ENCODE measurements at places on chromosomes 4 and X.

GRCh38 chrX:96563646-96564045 lies 121.0 kb upstream of the DIAPH2 start:
- DNase-seq, result peak; percentile 73

- no peak for DNase-seq
Measured at GRCh38 chr4:4759232-4759631, 100.2 kb upstream of the MSX1 start.

DNA sequence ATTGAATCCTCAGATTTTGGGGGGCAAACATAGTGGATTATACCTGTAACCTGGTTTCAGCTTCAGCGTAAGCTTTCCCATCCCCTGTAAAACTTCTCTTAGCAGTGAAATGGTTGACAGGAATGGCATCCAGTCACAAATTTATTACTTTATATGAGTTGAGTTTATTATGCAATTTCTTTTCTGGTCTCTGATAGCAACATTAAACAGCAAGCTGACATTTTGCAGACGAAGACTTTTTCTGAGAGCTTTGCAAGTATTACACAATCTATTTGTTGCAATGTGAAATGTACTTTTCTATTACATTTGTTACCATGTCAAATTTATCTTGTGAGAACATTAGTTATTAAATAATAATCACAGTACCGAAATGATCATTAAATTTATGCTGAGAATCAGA lies 60.6 kb downstream of the GSPT2 start:
- DNase-seq, result peak; percentile 3

DNA sequence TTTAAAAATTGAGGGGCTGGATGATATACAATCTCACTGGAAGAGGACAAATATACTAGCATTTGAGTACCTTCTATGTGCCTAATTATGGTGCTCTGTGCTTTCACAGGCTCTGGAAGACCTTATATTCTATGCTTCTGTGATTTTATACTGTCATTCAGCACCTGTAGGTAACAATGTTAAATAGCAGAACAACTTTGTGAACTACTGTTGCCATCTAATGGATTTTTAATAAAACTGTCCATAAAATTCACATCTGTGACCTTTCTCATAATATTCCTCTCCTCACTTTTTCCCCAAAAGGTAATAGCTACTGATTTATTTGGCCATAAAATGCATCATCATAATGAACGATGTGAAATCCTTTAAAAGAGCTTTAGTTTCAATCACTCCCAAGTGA lies 21.9 kb downstream of the POU3F4 start:
- DNase-seq, result no peak

GRCh38 chr4:10619220-10619619 lies 65.3 kb downstream of the CLNK start:
- DNase-seq, result peak; percentile 64

- DNase-seq, result no peak
Measured at GRCh38 chr4:10095296-10095991, 21.2 kb downstream of the WDR1 start.

DNA sequence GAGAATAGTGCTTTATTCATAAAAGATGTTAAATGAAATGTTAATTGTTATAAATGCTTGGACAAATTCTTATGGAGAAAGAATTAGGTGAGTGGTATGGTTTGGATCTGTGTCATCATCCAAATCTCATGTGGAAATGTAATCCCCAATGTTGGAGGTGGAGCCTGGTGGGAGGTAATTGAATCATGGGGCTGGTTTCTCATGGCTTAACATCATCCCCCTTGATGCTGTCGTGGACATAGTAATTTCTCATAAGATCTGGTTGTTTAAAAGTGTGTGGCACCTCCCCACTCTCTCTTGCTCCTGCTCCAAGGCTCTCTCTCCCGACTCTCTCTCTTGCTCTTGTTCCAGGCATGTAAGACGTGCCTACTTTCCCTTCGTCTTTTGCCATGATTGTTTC lies 22.5 kb downstream of the GYPE start:
- DNase-seq, result no peak

- DNase-seq, result no peak
Measured at GRCh38 chrX:15050395-15050794, 177.2 kb downstream of the MOSPD2 start.

GRCh38 chrX:43224496-43224895 lies 431.6 kb upstream of the MAOA start:
- no peak for DNase-seq

GRCh38 chr4:75723163-75724065 lies 963 bp upstream of the USO1 start:
- DNase-seq, result peak; percentile 51

- peak; percentile 63 for DNase-seq
Measured at GRCh38 chr4:147480891-147481576, at the start of gene EDNRA. TSS of gene EDNRA (plus strand) at chr4:147481097. CDS start at chr4:147485682, 4,585 bp downstream.

- no peak for DNase-seq
Measured at GRCh38 chr4:9969526-9970398, 51.5 kb downstream of the SLC2A9 start.

DNA sequence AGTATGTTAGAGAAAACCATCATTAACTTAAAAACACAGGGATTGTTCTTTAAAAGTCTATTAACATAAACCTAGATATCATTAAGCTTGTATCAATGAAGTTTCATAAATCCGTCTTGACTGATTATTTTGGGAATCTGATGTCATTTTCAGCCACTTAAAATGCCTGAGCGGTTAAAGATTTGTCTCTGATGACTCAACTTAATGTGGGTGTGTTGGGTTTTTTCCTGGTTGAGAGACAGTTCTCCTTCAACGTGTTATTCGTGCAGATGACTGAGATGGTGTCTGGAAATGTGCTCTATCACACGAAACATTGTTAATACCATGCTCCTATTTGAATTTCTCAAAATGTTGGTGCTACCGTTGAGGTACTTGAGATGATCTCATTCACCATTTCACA lies 227.3 kb upstream of the TENM3 start:
- peak; percentile 31 for DNase-seq

DNA sequence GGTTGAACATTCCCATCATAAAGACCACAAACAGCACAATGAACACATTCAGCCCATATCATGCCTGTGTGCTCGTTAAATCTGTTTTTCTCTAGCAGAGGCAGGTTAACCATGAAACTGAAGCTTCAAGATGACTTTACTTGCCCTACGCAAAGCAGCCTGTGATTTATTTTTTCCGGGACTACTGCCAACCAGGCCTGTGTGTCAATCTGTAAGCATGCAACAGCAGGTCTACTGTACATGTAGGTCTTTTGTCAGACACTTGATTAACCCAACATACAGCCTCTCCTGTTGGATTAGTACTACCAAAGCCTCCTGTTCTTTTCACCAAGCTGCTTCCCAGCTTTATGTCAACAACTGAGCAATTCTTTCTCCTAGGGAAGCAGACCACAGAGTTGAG lies 85.5 kb upstream of the ACSL1 start:
- peak; percentile 90 for DNase-seq

GRCh38 chr4:1472911-1473518 lies 66.8 kb upstream of the NKX1-1 start:
- no peak for DNase-seq

DNA sequence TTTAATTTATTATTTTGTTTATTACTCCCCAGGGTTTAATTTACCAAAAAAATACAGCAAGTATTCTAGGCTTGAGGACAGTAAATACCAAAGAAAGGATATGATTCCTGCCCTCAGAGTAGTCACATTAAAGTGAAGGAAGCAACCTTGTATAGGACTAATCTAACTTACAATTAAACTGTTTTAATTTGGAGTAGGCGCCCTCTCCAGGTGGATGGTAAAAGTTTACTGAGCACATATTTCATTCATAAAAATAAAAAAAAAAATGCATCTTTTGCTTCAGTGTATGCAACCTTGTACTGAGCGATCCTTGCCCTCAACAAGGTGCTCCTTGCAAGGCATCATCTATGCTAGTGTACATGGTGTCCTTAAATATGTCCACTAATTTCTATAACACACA lies 72.0 kb upstream of the MAGEB16 start:
- DNase-seq, result peak; percentile 10

- DNase-seq, result peak; percentile 15
Measured at GRCh38 chr4:152605641-152606335, 69.9 kb upstream of the FBXW7 start.

DNA sequence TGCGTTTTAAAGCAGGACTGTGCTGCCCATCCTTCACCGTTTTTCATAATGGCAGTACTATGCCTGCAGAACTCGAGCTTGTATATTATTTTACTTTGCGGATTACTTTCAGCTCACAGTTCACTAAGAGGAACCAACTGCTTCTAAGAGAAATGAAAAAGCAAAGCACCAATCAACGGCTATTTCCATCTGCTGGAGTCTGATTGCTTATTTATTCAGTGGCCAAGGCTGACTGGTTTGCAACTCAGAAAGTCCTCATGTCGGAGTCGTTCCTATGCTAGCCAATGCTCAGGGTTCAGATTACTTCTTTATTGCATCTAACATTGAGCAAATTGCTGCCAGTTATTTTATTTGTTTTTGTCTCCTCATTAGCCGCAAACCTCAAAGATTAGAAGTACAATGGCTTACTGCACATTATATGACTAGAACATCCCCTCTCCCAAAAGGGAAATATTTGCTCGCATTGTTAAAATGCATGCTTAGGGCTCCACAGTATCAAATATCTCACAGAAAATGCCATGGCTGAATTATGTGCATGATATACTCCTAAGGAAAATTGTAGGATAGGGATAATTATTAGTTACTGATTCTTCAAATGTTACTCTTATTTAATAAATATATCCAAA lies 1628.2 kb upstream of the ADGRL3 start:
- no peak for DNase-seq

- no peak for DNase-seq
Measured at GRCh38 chr4:4693755-4694295, 152.0 kb upstream of the STX18 start.

DNA sequence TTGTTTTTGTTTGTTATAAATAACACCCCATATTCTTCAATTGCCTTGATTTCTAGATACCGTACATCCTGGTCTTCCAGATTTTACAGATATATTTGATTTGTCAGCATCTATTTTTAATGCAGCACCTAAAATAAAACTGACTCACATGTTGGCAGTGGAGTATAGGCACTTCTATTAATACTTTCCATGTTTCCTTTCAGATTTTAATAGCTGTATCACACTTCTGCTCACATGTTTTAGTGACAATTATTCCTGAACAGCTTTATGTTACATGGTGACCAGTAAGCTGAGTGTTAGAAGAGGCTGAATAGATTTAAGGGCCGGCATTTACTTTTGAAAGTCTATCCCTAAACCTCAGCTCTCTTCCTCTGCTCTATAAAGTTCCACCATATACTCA lies 46.1 kb downstream of the C4orf46 start:
- DNase-seq, result no peak

DNA sequence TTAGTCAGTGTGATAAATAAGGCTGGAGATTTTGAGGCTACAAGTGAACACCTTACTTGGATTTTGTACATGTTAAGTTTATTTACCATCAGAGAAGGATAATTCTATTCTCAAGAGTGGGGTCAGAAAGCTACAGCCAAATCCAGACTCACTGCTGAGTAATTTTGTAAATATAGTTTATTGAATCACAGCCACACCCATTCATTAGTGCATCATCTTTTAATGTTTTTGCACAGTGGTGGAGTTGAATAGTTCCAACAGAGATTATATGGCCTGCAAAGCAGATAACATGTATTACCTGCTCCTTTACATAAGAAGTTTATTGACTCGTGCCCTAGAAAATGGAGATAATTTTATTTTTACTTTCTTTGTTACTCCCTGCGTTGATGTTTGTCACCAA lies 60.4 kb downstream of the PCDH18 start:
- no peak for DNase-seq

DNA sequence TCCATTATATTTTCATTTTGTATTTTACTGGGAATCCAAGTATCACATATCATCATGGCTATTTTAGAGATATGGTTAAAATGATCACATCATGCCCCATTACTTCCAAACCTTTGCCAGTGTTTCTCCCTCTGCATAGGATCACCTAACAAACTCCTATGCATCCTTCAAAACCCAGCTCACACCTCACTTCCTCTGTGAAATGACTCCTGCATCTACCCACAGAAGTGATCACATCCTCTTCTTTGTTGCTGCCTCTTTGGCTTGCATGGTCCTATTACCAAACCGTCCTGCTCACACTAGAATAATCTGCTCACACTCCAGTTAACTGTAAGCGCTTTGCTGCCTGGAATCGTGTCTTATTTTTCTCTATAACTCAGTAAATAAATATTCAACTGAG lies 74.7 kb upstream of the C4orf50 start:
- DNase-seq, result no peak

DNA sequence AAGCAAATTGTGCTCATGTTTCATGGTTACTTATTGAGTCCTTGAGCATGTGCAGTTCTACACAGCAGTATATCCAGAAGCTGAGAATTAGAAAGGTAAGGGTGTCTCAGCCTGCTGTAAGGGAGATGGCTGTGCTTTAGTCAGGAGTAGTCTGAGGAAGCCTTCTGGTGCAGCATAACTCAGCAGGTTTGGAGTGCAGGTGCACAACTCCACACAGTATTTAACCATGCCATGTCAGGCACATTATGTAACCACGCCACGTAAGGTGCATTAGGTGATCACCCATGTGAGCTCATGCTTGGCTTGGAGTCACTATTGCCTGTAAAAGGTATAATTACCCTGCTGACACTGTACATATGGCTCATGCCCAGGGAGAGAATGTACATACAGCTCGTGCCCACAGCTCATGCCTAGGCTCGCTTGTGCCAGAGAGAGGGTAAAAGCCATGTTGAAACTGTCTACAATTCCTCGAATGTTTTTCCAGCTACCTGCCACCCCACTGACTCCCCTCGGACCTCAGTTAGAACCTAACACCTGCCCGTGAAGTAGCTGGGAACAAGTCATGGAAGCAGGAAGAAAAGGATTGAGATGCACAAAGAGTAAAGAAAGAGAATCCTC lies 37.8 kb downstream of the UCHL1 start:
- DNase-seq, result no peak

GRCh38 chr4:1610791-1611500 lies 73.2 kb downstream of the FAM53A start:
- DNase-seq, result no peak

DNA sequence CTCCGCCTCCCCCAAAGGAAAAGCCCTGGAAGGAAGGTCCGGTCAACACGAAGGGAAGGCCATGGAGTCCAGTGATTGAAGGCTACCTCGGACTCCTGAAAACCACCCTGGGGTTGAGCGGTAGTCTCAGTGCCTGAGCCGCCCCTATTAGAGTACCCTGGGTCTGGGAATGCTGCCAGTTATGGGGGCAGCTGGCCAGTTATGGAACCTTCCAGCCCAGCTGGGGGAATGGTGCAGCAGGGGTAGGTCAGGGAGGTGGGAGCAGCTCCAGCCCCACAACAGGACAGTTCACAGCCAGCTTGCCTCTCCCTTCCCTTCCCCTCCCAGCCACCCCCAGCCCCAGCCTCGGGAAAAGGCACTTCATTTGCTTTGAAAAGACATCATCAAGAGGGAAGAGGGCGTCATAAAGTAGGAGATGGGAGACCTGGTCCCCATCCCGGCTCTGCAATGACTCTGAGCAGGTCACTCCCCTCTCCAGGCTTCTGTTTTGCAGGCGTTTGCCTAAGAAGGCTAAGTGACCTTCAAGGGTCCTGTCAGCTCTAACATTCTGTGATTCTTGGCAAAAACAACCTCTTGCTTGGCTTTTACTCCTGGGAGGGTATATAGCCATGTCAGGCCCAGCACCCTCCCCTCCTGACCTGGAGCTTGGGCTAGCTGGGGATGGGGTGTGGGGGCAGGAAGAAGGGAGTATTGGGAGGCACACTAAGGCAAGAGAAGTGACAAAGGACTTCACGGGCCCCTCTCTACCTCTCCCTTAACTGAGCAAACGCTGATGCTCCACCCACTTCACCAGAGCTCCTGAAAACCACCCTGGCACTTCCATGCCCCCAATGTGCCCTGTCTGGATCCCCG lies 8.0 kb downstream of the APLN start:
- DNase-seq, result no peak
